ENCODE measurements at places on chromosomes 12 and 14.

GRCh38 chr14:31057701-31058364 lies 31.7 kb upstream of the STRN3 start:
- no peak for DNase-seq

DNA sequence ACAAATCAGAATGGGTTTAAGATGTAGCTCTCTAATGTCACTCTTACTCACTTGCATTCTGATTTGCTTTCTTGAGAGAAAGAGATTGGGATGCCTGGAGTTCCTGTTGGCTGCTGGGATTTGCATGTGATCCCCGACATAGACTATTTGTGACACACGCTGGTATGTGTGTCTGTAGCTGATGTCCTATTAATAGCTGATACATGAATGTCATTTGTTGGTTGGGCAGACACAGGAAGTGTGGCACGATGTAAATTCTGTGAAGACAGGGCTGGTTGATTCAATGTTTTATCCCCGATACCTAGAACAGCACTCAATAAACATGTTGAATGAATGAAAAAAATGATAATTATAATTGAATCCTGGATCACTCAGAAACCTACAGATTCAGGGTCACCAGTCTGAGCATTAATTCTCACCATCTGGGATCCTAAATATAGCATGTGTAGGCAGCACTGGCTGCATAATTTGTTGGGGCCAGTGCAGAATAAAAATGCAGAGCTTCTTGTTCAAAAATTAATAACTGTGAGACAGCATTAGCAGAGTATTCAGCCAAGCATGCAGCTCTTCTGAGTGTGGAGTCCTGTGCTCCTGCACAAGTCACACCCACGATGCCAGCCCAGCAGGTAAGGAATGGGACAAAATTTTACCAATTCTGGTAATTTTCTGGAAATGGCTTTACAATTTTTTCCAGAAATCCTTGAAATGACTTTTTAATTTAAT lies 35.5 kb upstream of the SOCS2 start:
- peak; percentile 25 for DNase-seq

DNA sequence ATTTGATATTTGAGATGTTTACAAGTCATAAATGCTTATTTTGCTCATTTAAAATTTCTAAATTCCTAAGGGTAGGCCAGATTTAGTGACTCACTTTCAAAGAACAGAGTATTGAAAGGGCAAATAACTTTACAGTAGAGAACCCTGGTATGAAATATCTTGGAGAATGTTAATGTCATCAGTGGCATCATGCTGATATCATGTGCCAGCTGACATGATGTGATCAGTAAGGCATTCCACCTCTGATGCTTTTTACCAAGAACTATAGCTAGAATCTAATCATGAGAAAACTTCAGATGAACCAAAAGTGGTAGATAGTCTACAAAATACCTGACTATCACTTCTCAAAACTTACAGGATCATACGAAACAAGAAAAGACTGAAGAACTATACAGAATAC lies 2.9 kb upstream of the FLRT2 start:
- peak; percentile 49 for DNase-seq

DNA sequence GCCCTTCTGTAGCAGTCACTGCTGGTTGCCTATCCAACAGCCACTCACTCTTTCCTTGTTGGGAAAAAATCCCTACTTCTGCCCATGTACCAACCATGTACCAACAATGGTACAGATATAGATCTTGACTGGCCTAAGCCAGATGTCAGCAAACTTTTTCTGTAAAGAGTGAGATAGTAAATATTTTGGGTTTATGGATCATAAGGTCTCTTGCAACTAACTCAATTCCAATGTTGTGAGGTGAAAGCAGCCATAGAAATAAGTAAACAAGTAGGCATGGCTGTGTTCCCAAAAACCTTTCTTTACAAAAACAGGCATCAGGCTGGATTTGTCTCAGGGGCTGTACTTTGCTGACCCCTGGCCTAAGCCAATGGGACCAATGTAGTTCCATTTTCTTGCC lies 73.5 kb downstream of the ARMH4 start:
- DNase-seq, result peak; percentile 26

DNA sequence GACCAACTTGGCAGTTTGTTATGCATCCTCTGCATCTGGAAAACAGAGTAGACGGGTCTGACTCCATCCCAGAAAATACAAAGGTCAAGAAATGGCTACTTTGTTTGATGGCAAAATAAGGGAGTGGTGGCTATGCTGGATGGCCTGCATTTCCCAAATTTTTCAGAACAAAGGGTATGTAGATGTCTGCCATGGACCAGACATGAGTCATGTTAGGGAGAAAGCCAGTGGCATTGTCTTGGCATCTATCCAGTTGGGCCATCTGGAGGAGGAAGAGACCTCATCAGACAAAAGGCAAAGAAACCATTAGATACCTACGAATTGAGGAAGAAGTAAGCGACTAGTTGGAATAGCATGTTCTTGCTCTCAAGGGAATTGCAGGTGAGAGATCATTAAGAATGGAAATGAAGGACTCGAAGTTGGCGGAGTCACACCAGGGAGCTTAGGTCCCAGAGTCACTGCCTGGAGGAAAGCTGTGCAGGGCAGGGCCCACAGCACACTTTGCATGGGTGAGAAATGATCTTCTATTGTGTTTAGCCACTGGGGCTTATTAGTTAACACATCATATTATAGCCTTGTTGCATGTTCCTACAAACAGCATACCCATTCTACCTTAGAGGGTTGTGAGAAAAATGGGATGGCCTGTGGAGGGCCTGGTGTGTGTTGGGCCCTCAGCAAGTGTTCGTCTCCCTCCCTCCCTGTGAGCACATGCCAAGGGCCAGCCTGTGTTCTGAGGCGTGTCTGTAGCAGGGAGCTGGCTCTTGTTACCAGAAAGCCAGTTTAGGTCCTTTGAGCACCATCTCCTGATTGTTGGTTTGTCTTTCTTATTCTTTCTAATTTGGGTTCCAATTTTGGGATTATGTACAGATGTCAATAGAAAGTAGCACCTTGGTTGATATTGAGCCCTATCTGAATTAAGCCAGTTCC lies 119.4 kb downstream of the KTN1 start:
- peak; percentile 71 for DNase-seq

GRCh38 chr14:100726550-100727085 lies at the start of gene DLK1:
Gene DLK1 (plus strand): TSS chr14:100726892. CDS start chr14:100727069, 177 bp downstream.
- no peak for DNase-seq

DNA sequence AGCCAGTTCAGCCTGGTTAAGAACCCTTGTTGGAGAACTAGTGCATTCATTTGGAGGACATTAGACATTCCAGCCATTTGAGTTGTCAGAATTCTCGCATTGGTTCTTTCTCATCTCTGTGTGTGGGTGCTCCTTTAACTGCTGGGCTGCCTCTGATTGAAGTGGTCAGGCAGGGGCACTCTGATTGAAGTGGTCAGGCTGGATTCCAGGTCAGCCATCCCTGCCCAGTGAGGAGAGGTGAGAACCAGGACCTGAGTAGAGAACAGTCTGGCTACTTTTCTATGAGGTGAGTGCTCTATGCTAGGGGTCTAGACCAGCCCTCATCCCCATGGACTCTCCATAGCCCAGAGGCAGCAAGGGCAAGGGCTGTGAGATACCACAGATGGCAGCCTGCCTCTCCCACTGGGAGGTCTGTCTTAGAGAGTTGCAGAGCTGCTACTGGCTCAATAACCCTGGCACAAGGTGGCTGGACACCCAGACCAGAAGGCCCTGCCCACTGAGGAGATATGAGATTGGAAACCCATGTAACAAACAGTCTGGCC lies 691.6 kb downstream of the TMTC2 start:
- no peak for DNase-seq

DNA sequence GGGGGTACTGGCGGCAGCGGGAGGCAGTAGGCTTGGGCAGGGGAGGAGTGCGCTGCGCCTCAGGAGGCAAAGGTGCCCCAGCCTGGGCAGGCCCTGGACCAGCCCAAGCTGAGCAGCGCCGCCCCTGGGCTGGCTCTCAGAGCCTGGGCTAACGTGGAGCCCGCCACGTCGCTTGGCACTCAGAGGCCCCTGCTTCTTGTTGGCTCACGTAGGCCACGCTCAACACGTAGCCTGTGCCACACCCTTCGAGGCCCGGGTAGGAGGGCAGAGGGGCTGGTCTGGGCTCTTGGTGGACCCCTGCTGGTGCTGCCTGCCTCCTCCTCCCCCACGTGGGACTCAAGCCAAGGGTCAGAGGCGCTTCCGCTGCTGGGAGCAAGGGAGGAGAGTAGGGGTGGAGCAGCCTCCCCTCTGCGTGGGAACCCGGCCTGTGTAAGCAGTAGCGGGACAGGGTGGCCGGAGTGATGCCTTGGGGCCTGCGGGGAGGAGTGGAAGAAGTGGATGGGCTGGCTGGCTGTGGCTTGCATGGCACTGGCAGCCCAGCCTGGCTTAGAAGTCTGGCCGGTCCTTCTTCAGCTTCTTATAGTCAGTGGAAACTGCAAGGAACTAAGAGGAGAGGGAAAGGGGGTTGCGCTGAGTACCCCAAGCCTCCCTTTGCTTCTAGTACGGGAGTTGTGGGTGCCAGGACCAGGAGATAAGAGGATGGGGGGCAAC lies 5.7 kb downstream of the SHMT2 start:
- DNase-seq, result peak; percentile 56

DNA sequence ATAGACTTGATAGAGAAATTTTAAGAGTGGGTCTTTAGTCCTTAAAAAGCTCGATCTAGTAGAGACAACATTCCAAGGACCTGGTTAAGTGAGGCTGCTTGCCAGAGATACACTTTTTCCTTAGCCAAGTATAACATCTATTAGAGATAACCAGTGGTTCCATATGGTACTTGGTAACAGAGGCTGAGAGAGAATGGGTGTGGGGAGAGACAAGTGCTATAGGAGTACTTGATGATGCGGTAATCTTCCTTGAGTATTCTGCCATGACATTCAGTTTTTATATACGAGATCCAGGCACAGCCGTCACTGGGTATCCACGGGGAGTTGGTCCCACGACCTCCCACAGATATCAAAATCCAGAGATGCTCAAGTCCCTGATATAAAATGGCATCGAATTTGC lies 77.4 kb upstream of the REP15 start:
- no peak for DNase-seq

DNA sequence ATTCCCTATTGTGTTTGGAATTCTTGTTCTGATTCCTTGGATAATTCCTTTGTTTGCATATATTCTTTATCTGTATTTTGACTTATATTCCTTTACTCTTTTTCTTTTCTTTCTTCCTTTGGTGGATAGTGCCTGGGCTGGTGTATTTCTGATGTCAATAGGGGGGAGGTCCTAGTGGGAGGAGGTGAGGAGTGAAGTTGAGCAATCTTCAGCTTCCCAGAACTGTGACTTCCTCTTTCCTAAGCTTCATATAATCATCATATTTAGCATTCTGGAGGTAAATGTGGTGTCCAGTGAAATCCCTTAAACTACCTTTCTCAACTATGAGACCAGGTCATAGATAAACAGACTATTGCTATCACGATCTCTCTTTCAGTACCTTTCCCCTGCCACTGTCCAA lies 29.6 kb upstream of the TBPL2 start:
- no peak for DNase-seq

GRCh38 chr12:92539110-92539749 lies 163.6 kb upstream of the PLEKHG7 start:
- DNase-seq, result peak; percentile 57

DNA sequence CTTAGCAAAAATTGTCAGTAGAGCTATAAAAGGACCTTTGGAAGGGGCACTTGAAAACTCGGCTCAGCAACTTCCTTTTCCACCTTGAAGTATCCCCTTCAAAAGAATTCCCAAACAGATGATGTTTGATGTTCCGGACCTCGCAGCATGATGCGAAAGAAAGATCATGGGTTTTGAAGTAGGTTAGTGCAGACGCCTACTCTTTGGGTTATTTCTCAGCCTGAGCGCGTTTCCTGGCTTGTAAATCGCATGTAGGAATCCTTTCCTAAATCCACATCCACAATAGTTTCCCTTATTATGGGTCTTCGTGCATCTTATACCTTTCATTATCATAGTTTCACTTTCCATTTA lies 584 bp upstream of the NEDD1 start:
- no peak for DNase-seq

DNA sequence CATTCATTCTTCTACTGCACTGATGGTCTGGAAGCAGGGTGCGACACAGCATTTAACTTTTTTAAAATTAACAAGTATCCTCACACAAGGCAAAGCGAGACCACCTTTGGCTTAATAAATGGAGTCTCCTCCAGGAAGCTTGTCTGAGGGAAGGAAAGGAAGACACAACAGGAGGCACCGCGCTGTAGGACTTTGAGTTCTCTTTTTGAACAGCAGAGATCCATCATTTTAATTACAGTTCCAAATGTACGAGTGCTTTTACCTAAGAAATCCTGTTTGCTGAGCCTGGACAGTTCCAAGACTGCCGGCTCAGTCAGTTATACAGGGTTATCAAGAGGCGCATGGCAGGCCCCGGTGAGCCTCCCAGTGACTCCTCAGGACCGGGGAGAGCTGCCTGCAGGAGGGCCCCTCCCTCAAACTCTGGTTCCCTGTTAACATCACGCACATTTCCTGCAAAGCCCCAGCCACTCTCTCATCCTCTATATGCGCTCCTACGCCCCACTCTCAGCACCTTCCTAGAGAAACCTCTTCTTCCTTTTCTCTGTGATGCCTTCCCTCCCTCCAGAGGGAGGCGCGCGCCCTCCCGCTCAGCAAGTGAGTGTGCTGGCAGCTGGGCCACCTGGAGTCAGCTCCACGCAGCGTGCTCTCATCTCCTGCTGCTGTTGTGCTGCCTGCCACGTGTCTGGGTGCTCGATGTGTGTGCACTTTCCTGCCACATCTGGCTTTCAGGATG lies 46.1 kb downstream of the STX2 start:
- no peak for DNase-seq

DNA sequence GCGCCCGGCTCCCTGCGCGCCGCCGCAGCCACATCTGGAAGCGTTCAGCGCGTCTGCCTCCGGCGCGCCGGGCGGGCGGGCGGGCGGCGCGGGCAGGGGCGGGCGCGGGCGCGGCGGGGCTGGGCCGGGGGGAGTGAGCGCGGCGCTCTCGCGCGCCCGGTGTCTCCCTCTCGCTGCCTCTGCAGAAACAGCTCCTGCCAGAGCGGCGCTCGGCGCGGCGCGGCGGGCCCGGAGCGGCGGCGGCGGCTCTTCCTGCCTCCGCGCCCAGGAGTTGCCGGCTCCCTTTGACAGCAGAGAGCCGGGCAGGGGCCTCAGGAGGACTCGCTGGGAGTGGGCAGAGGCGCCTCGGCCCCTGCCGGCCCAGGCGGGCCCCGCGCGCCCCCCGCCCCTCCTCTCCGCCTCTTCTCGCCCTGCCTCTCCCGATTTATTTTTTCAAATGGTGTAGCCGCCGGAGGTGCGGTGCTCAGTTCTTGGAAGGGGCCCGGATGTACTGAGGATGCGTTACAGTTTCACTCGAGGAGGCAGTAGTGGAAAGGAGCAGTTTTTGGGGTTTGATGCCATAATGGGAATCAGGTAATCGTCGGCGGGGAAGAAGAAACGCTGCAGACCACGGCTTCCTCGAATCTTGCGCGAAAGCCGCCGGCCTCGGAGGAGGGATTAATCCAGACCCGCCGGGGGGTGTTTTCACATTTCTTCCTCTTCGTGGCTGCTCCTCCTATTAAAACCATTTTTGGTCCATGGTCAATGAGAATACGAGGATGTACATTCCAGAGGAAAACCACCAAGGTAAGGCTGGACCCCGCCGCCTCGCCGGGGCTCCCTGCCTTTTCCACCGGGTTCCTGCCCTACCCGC lies at the start of gene CACNA1C:
TSS of gene CACNA1C (plus strand) at position 162 of the 853 bp plus-strand sequence. CDS start at position 738, 576 bp downstream.
- peak; percentile 77 for DNase-seq

All from fibroblast of skin of abdomen (primary cell).